ENCODE measurements at places on chromosomes 12 and 14.

DNA sequence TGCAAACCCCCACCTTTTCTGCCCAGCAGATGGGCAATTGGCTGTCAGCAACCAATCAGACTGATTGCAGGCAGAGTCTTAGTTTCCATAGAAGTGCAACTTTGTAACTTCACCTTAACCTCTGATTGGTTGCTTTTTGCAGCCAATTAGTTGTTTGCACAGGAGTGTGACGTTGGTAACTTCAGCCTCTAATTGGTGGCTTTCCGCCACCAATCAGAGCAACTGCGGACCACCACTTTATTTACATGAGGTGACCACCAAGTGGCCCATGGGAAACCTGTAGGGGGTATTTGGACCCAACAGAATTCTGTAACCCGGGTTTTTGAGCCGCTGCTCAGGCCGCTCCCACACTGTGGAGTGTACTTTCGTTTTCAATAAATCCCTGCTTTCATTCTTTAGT lies 32.3 kb downstream of the CDKN1B start:
- no peak for DNase-seq

DNA sequence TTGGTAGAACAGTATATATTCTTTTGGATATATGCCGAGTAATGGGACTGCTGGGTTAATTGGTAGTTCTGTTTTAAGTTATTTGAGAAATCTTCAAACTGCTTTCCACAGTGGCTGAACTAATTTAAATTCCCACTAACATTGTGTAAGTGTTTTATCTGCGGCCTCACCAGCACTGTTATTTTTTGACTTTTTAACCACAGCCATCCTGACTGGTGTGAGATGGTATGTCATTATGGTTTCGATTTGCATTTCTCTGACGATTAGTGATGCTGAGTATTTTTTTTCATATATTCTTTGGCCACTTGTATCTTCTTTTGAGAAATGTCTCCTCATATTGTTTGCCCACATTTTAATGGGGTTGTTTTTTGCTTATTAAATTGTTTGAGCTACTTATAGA lies 357.4 kb downstream of the C12orf50 start:
- DNase-seq = no peak

GRCh38 chr12:42564556-42564955 lies 25.0 kb downstream of the PRICKLE1 start:
- DNase-seq = no peak

DNA sequence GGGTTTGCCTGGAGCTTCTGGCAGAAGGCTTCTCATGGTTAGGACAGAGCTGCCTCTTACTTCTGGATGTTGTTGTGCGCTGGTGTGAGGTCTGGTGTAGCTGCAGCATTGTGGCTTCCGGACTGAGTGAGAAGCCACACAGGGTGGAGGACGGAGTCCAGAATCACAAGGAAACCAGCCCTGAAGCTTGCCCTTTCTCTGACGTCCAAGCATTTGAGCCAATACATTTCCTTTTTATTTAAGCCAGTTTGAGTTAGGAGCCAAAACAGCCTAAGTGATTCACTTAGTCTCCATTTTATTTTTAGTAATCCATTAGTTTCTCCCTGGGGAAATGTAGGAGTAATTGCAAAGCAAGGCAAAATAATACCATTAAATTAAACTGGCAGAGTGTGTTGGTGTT lies 402.4 kb upstream of the RGS6 start:
- no peak for DNase-seq

GRCh38 chr12:57614178-57614947 lies 3.1 kb downstream of the ARHGEF25 start:
- no peak for DNase-seq

- no peak for DNase-seq
Observed at GRCh38 chr12:54662026-54662425, 13.9 kb upstream of the DCD start.

DNA sequence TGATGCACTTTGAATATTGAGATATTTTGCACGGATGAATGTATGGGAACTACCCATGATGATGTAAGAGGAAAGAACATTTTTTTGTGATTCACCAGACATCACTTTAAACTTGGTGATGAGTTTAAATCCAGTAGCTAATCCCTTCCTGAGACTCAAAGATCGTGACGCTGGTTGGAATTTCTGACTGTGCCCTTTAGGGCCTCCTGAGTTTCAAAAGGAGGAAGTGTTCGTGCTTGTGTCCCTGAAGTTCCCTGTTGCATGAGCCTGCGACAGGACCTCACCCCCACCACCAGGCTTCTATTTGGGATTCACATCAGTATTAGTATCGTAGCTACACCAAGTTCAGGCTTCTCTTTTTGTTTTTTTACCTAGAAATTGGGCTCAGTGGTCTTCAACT lies 18.6 kb upstream of the RIN3 start:
- DNase-seq = no peak

- DNase-seq = no peak
Observed at GRCh38 chr12:94659346-94659930, 9.1 kb upstream of the TMCC3 start.

GRCh38 chr12:100345020-100345767 lies 11.7 kb upstream of the SLC17A8 start:
- DNase-seq = no peak

DNA sequence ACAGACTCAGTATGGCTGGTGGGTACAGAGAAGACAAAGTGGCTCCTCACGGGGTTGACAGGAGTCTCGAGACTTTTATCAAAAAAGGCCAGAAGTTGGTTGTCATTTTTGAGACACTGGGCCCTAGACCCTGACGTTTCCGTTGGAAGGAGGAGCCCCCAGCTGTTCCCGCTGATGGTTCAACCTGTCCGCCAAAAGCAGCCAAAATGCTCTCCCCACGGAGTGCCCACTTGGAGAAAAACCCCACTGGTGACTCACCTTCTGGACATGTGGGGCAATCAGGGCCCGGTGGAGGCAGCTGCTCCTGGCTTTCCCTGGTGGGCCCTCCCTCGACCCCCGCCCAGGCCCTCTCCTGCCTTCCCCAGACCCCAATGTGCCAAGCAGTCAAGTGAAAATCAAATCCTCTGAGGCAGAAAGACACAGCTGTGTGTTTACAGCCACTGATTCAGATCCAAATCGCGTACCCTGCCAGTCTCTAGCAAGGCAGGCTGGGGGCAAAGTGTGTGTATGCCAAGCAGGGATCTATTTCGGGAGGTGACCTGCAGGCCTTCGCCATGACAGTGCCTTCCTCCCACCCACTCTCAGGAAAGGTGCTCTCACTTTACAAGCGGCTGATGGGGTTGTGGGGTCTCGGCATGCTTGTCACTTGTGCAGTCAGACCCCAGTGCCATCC lies 347.4 kb downstream of the DPF3 start:
- no peak for DNase-seq

DNA sequence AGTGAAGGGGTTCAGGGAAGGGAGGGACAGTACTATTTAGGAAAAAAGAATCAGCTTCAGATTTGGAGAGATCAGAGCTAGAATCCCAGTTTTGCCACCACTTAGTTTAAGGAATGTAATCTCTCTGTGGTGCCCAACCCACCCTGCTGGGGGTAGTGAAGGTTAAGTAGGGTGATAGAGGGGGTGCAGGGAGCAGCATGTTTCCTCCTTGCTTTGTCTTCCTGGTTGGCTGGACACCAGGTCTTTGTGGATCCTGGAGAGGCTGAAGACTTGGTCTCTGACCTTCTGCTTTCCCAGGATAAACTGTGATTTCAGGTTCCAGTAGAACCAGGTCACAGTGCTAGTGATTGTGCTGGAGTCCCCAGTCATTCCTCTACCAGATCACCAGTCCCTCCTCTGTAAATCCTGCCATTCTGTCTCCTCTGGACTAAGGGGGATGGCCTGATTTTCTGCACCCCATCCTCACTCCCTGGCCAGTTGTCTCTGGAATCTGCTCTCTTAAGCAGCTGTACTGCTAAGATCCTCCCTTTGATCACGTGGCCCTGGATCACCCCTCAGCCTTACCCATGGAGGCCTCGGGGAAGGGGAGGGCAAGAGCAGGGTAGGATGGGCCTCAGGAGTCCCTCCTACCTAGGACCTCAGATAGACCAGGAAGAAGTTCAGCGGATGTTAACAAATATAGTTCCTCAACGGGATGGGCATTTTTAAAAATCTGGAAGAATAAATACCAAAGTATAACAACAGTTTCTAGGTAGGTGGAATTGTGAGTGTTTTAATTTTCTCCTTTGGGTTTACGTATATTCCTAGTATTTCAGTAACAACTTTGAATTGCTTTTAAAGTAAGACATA lies 3.1 kb downstream of the MAP3K12 start:
- DNase-seq = no peak

DNA sequence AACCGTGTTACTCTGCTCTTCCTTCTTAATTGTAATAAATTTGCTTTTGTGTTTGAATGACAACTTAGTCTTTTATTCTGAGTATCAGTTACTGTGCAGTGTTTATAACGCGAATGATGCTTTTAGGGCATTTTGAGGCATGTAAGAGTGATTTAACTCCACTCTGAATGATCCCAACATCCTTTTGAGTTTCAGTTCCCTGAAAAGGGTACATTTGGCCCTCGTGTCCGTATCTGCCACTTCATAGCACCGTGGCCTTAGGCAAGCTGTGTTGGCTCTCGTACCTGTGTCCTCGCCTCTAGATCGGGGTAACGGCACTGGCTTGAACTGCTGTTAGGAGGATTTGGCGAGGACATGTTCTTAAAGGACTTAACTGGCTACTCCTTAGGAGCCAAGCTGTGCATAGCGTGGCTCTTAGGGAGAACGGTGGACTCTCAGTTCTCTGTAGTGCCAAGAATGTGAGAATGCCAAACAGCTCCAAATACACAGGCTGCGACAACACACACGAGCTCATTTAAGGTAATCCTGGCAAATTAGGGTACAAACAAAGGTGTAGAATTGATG lies 92.0 kb downstream of the PPP2R5C start:
- no peak for DNase-seq

DNA sequence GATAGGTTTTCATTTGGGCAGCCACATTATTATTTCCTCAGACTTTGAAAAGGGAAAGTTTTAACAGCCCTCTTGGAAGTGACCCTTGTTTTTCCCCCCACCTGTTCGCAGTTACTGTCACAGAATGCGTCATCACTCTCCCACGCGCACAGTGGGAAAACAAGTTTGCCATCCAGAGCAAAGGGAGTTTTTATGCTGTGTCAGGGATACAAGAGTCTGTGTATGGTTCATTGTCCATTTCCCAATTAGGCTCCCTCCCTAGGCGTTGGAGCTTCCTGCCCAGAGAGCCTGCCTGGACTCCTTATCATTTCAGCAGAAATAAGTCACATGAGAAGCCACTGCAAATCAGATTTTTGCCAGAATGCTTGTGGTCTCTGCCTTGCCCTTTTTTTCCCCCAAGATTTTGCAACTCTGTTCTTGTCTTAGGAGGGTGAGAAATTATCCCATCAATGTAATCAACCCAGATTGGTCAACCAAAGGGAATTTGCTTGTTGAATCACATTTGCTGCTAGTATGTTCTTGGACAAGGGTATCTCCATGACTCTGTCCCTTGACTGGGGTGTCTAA lies 104.1 kb downstream of the IGF1 start:
- DNase-seq = no peak

GRCh38 chr12:90729736-90730135 lies 225.2 kb downstream of the CCER1 start:
- no peak for DNase-seq

DNA sequence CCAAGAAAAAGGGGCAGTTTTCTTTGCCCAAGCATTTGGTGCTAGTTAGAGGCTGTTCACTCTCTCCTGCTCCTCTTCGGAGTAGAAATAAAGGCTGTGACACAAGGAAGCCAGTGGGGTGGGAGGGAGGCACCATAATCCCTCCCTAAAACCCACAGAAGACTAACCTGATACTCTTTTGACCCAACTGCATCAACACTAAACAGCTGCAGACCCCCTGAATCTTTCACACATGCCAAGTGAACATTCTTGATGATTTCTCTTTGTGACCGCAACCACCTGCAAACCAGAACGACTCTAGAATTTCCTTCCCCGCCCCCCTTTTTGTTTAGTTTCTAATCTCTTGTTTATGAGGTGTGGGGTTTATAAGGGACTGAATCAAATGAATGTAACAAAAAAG lies 175.8 kb upstream of the BCL2L14 start:
- no peak for DNase-seq

DNA sequence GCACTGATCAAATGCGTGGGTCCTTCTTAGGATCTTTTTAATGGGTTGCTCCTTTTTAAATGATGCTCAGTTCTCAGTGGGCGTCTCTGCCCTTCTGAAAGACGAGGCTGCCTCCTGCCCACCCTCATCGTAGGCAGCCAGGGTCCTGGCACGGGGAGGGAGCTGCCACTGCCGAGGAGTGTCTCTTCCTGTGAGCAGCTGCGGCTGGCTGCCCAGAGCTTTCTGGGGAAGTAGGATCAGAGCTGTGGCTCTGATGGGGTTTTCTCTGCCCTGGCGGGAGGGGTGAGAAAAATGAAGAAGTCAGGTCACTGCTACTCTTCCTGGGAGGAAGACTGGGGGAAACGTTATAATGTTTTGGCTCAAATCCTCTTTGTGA lies 31.1 kb upstream of the BEGAIN start:
- DNase-seq = no peak

DNA sequence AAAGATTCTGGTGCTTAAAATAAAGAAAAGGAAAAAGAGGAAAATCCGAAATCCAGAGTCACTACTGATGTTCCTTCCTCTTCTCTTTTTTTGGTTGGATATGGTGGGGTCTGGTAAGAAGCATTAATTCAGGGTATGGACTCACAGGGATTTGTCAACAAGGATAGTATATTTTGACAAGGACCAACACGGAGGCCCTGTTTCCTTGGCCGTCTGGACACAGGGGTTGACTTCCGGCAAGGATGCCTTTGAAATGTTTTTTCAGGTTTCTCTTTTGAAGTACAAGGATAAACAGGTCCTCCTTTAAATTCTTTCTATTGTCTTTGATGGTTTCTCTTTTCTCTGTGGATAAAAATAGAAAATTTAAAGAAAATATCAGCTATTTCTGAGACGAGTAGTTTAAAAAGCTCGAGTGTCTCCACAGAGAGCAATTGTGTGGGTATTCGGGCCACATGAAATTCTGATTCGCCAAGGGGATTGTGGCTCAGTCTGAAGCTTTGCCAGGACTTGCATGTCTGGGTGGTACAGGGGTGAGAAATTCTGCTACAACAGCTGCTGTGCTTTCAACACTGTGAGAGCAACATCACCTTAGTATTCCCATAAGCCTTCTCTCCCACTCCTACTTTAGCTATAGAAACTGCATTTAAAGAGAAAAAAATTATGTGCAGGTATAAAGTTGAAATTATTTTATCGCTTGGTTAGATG lies 88.5 kb upstream of the CSRP2 start:
- no peak for DNase-seq

- no peak for DNase-seq
Observed at GRCh38 chr12:92573104-92573503, 129.7 kb upstream of the PLEKHG7 start.

DNA sequence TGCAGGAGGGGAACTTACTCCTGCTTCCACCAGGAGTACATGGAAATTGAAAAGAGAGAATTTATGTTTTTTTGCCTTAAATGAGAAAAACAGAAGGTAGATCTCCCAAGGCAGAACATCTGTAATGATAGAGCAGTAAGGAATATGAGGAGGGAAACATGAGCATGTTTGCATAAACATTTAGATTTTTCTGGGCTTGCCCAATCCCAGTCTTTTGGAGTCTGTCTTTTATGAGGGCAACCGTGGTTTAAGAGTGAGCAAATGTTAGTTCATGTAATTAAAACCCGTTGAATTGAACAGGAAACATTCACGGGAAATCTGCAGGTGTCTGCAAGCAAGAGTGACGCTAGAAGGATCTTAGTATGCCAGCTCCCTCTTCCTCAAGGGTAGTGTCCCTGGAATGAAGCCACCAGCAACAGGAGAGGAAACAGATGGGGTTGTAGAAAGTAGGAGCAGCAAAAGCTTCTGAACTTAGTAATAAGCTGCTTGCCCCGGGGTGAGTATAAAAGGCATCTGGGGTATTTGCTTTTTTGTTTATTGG lies 79.3 kb downstream of the ARF6 start:
- no peak for DNase-seq

- no peak for DNase-seq
Observed at GRCh38 chr14:96858643-96859042, 61.5 kb downstream of the VRK1 start.
